Stimulated activated CD8-positive, alpha-beta memory T cell treated with anti-CD3 and anti-CD28 coated beads, Interleukin-7, amount 100 ng/mL, for 1 hour (primary cell): ENCODE measurements at places on chromosomes 12 and 14.

DNA sequence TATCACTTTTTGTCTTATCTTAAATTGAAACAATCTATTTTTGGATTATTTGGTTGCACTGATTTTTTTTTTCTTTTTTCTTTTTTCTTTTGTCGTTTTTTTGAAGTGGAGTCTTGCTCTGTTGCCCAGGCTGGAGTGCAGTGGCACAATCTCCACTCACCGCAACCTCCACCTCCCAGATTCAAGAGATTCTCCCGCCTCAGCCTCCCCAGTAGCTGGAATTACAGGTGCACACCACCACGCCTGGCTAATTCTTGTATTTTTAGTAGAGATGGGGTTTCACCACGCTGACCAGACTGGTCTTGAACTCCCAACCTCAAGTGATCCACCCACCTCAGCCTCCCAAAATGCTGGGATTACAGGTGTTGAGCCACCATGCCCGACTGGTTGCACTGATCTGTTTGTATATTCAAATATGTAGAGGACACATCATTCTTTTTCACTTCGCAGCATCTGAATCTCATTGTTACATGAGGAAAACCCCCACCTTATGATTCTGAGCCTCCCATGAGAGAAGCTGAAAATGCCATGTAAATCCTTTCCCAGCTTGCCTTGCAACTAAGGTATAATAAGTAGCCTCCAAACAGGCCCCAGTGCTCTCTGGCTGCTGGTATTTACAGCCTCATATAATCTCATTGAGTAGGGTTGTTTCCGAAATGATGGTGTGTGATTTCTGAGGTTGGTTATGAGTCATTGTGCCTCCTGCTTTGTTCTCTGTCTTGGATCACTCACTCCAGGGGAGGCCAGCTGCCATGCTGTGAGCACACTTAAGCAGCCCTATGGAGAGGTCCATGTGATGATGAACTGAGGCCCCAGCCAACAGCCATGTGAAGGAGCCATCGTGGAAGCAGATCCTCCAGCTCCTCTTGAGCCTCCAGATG, 5.2 kb upstream of the HSP90B1 start:
- DNase-seq, result no peak

- DNase-seq, result no peak
These were observed 6.0 kb downstream of the CLMN start for GRCh38 chr14:95313707-95314106.

DNA sequence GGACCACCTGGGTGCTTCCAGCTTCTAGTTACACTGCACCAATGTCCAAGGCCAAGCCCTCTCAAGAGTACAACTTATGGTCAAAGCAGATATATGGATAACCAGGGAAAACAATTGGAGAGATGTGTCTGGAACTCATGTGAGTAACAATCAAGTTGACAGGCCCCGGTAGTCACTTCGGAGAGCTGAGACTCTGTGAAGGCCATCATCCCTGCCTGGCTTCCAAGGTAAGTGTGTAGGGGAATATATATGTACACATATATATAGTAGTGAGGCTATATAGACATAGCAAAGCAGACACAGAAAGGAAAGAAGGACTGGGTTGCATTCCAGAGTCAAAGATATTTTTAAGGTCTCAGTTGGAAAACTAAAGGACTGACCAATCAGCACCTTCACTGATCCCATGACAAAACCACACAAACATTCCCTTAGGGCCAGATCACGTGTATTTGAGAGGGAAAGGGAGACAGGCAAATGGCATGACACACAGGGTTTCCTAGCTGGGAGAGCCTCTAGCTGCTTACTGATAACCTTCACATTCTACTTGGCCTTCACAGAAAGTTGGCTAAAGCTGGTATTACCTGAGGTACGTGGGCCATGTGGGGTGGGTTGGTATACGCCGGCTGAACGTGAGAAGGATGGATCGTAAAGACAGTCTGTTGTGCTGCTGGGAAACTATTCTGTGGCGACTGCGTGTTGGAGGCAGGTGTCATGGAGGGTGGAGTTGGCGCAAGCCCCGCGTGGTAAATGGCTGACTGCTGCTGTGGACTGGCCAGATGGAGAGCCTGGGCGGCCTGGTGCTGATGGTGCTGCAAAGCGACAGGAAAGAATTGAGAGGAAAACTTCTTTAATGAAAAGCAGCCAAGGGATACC, 50.0 kb downstream of the SH2B3 start:
- no peak for DNase-seq

DNA sequence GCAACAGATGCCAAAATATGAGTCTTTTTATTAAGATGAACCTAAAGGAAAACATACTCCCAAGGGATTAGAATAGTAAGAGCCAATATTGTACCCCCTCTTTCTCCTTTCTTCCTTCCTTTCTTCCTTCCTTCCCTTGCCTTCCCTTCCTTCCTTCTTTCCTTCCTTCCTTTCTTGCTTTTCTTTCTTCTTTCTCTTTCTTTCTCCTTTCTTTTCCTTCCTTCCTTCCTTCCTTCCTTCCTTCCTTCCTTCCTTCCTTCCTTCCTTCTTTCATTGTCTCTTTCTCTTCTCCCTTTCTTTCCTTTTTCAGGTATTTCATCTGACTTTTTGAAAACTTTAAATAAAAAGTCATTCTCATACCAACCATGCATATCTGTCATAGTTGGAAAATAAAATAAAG, 892.5 kb downstream of the LRFN5 start:
- DNase-seq, result no peak

DNA sequence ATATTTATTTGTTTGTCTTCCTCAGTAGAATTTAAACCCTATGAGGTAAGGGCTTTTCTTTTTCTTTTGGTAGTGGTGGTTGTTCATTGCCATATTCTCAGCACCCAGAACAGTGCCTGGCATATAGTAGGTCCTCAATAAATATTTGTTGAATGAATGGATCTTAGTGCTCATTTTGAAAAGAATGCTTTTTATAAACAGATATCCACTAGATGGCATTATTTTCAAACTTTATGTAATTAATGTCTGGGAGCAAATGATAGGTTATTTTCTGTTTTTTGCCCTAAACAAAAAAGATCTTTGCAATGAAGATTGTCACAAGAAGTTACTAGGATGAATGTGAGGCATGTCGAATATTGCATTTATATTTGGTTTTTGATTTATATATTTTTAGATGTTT, 64.1 kb downstream of the RAD51B start:
- no peak for DNase-seq
